NCI-H1105 treated with DMSO at 0.1 percent for 48 hours (cell line): ENCODE measurements at places on chromosomes 5 and 9.

DNA sequence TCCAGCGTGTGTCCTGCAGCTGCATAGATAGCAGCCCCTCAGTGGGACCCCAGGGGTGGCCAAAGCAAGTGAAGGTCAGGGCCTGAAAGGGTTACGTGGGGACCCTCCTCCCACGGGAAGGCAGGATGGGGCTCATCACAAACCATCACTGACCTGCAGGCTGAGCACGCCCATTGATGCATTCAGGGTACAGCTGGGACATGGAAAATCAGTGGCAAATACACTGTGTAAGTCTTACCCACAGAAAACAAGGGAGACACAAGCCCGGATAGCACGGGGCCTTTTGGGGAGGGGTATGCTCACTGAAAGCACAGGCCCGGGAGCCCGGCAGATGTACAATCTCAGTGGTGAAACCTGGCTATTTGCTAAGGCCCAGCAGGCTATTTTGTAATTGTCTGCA, 49.1 kb downstream of the SEMA4D start:
- no peak for DNase-seq

GRCh38 chr5:23820765-23821471, 313.5 kb downstream of the PRDM9 start:
- DNase-seq: peak; percentile 44

GRCh38 chr9:94931740-94932139, 205.2 kb downstream of the AOPEP start:
- DNase-seq: no peak

GRCh38 chr5:156497804-156498208, 170.8 kb downstream of the SGCD start:
- DNase-seq: no peak

DNA sequence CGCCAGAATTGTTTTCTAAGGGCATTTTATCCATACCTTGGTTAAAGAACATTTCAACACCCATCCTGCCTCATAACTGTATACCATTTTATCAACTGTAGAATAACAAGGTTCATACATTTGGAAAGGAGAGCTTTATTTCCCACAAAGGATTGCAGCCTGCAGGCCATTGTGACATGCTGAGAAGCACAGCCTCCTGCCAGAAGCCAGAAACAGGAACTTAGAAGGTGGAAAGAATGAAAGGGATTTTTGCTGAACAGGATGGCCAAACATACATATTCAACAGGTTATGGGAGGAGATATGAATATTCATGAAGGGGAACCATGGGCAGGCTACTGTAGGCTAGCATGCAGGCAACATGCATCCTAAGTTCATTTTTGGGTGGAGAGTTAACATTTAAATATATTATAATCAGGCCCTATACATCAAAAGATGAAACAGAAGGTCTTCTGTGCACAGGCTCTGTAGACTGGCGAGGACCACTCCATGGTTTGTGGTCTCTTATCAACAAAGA, 59.9 kb upstream of the DIRAS2 start:
- DNase-seq: no peak

DNA sequence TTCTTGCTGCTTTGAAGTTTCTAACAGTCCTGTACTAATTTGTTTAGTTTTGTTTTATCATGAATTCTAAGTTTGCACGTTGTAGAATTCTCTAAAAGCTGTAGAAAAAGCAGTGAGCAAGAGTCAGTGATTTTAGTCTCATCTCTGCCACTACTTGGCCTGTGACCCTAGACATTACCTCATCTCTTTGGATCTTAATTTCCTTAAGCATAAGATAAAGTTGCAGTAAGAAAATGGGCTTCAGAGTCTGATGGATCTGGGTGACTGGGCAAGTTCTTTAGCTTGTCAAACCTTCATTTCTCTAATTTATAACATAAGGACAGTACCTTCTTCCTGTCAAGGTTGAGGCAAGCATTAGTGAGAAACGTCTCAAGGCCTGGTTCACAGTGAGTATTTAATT, 247.9 kb downstream of the DMRT2 start:
- no peak for DNase-seq

DNA sequence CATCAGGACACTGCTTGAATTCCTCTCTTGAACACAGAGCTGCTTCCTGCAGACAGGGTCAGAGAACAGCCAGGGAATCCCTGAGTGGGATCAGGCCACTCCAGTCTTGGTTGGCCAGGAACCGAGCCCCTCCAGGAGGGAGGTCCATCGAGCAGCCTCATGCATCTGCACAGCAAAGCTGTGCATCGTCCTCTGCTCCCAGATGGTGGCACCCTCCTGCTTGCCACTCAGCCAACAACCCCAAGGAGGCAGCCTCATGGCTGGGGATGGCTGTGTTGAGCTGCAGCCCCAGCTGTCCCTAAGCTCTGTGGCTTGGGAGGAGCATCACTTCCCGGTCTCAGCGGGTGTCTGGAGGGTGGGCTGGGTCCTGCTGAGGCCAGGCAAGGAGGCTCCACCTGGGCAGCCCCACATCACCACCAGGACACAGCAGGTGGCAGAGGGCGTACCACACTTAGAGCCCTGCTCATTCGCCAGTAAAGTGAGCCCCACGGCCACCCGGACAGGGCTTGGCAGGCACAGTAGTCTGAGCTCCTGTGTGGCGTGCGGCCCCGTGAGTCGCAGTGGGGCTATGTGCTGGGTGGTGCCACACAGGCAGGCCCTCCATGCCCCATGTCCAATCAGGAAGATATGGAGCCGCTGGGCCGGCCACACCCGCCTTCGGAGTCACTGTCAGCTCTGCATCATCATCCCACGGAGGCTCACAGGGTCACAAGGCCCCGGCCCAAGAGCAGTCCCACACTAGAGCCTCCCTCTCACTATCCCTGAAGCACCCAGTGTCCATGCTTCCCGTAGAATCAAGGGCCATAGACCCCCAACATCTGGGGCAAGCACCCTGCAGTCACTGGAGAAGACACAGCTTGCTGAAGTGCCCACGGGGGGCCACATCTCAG, 11.9 kb downstream of the LPCAT1 start:
- DNase-seq: no peak

GRCh38 chr5:172941067-172941516, 18.1 kb upstream of the RPL26L1 start:
- DNase-seq: peak; percentile 26

GRCh38 chr5:59790376-59790775, 103.2 kb downstream of the PDE4D start:
- DNase-seq: no peak

GRCh38 chr5:90853750-90854149, 295.2 kb downstream of the ADGRV1 start:
- DNase-seq: no peak

- DNase-seq: no peak
Observed at GRCh38 chr5:67475489-67475888, 278.9 kb upstream of the CD180 start.

DNA sequence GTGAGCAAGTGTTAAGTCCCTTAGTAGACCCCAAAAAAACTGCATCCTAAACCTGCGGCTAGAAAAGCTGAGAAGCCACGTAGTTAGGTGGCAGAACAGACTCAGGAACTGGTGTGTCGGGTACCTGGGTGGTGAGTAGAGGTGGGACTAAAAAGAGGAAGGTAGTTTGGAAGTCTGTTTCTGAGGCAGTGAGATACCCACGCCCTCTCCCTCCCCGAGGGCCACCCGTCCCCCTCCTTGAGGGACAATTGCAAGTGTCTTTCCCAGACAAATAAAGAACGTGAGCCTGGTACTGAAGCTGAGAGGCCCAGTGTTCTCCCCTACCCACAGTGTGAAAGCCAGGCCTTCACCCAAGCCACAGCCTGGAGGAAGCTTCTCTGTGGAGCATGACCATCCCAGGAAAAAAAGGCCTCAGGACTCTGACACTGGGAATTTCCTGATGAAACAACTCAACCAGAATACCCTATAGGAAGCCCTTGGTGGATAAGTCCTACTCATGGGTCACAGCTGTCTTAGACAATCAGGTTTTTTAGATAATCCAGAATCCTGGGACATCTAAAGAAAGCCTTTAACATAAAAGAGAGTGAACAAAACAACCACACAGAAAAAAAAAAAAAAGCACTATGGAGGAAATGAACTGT, 7.0 kb upstream of the CD74 start:
- DNase-seq: no peak

DNA sequence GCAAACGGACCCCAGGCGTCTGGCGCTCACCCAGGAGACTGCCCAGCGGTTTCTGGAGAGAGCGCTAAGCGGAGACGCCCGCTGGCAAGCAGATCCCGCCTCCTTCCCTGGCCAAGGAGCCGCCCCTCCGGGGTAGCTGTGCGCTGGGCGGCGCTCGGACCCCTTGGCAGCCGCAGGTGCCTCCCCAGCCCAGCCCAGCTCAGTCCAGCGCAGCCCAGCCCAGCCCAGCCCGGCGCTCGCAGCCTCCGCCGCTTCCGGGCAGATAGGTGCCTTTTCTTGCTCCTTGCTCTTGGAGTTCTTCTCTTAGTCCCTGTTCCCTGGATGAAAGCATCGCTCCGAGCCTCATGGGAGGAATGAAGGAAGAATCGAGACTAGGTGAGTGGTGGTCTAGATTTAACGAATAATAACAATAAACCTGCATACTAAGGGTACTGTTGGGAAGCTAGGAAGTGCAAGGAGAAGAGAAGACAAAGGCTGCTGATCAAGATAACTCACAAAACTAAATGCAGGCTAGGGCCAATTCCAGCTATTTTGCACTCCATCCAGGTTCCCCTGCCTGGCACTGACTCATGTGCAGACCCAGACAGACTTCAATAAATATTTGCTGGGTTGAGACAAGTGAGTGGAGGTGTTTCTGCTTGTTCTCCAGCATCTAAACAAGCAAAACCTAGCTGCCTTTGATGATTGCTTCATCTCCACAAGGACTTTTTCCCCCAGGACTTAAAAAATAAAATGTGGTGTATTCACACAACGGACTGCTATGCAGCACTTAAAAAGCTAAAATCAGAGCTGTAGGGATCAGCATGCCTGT, at the start of gene STK32A:
STK32A (plus strand) TSS at position 202 of the 811 bp plus-strand sequence. CDS start 4,609 bp downstream, outside the sequence.
- DNase-seq: peak; percentile 74

DNA sequence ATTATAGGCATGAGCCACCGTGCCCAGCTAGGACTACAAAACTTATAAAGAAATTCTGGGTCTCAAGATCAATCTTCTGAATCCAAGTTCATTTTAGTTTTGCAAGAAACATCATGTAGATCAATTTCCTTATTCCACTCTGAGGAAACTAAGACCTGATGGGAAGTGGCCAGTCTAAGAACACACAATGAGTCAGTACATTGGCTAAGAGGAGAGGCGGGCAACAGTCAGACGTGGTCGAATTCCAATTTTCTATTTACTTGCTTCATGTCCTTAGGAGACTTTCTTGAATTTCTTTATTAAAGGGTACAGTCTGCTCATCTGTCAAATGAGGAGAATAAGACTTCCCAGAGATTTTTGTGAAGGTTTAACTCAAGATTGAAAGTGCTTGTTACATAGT, 432.1 kb upstream of the BRINP1 start:
- no peak for DNase-seq

DNA sequence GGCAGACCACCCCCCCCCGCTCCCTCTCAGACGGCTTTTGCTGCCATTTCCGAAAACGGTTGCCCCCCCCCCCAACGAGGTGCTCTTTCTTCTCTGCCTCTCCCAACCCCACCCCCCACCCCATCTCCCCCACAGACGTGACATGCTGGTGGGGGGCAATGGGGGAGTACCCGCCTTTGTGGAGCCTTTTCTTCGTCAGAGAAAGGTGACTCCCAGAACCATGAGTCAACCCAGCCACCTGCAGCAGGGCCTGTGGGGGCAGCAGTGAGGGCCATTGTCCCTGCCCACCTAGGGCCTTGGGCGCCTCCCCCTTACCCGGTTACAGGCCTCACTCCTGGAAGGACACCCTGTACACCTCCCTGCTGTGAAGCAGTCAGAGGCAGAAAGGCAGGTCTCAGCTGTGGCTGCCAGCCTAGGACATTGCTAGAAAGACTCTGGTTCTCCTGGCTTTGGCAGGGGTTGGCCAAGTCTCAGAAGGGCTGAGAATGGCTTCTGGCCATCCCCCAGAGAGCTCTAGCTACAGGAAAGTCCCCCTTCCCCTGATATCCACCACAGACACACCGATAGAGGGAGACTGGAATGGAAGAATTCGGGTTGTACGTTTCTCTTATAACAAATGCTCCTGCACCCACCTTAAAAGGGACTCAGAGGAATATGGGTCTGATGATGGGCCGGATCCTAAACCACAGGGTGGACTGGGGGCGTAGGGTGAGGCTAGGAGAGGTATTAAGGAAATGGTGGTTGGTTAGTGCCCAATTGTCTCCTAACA, 2.2 kb downstream of the DNAJB5 start:
- no peak for DNase-seq

- no peak for DNase-seq
Observed at GRCh38 chr9:114958021-114958843, 27.8 kb upstream of the TNFSF8 start.

DNA sequence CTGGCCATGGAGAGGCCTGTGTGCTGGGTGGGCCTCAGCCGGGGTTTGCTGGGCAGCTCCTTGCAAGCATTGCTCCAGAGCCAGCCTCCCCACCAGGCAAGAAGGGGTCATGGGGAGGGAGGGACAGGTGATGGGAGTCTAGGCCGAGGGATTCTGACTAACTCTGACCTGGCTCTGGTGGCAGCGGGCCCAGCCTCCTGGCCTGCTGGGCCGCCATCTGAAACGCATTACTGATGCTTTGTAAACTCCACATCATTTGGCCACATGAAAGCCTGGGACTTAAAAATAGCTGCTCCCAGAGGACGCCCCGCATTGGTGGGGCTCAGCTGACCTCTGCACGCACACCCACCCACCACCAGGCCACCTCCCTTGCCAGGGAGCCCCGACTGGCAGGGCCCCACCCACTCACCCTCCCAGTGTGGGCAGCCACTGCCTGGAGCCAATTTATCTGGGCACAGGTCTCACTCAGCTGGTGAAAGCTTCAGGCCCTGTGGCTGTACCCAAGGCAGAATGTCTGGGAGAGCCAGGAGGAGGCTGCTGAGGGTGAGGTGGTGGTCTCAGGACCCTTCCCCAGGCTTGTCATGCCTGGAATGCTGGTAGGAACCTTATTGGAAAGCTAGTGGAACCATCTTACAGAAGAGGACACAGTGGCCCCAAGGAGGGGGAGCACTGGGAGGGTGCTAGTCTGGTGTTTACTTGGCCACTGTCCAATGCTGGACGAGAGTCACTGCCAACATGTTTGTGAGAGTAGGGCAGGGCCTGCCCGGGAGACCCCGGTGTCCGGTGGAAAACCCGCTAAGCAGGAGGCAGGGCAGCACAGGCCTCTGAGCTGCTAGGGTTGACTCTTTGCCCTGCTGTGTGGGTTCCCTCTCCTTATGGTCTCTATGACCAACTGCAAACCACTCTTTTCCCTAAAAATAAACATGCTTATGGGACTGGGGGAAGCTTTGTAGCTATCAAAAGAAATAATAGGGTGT, 10.8 kb downstream of the TCF7 start:
- no peak for DNase-seq

DNA sequence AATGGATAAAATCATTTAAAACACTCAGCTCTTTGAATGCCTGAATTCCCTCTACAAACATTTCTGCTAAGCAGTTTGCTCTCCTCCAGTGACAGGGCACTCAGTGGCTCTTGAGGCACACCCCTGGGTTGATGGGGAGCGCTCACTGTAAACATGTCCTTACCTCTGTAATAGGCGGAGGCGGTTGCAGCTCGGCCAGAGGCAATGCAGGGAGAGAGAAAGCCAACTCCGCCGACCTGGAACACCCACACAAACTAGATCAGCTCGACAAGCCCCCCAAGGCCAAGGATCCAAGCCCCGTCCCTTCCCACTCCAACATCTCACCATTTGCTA, 329 bp downstream of the CDC23 start:
- no peak for DNase-seq
